Right lobe of liver (tissue), 6 donors: ENCODE measurements at places on chromosomes 16 and 17. TPM values are rescaled to one million over a fixed set of nuclear protein-coding genes. Genes with fewer than 3 reads are reported as not detected.
A peak's percentile ranks its signal among the peaks of the same experiment; 100 is the strongest.

The KLHL11 gene
- 4.4 TPM for total RNA-seq

The SMIM36 gene
- not detected for total RNA-seq

The RPGRIP1L gene
- 0.95 TPM for total RNA-seq

The PFAS gene
- total RNA-seq, result 15.4 TPM

The IL21R gene
- total RNA-seq, result 0.24 TPM

The CMC2 gene
- total RNA-seq, result 46.6 TPM

The SLC46A1 gene
- 34.1 TPM for total RNA-seq

GRCh38 chr17:21041741-21042457 is 912 bp downstream of the USP22 start:
- peak; percentile 90 for DNase-seq

DNA sequence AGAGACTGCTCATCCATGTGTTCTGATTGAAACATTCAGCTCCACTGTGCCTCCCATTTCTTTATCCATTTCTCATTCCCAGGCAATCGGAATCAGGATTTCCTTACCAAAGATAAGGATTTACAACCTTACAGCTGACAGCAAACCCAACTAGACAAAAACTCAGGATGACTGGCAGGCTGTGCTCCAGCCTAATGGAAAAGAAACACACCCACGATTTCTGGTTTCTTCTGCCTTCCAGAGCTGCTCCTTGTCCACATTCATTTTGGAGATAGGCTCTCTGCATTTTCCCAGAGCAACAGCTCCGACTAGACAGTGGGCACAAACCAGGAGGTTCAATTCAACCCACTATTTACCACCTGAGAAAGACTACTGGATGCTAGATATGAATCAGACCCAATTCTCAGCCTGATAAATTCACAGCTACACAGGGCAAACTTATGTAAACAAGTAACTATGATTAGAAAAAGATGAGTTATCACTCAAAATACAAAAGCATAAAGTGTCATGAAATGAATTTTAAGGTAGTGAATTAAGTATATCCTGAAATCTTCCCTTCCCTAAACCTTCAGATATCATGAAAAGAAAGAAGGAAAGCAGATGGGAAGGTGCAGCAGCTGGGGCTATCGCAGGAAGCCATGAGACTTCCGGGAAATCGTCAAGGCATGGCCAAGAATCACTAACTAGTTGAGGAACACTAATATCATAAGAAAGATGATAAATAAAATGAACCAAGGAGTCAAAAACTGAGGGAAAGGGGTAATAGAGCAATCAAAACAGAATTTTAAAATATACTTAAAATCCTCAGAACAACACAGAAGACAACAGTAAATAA is 44.8 kb upstream of the CLEC18B start:
- no peak for DNase-seq

DNA sequence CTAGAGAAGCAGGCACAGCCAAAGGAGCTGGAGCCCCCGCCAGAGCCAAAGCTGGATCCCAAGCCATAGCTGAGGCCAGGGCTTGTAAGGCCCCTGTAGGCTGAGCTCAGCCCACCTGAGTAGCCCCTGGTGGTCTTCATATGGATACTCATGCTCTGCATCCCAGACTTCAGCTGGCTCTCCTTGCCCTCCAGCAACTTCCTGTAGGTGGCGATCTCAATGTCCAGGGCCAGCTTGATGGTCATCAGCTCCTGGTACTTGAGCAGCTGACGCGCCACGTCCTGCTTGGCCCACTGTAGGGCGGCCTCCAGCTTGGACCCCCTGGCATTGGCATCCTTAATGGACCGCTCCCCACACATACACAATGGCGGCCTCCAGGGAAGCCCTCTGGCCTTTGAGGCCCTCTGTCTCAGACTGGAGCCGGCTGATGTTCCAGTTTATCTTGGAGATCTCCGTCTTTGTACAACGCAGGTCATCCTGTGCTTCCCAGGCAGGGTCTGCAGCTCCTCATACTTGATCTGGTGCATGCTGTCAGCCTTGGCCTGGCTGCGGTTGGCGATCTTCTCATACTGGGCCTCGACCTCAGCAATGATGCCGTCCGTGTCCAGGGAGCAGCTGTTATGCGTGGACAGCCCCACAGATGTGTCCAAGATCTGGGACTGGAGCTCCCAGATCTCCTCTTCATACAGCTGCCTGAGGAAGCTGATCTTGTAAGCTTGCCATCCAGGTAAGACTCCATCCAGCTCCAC is 28.9 kb downstream of the IKZF3 start:
- no peak for DNase-seq

GRCh38 chr16:65579050-65579449 is 457.2 kb upstream of the CDH11 start:
- DNase-seq, result no peak

GRCh38 chr16:10654592-10655414 is 39.9 kb downstream of the TEKT5 start:
- DNase-seq, result no peak

DNA sequence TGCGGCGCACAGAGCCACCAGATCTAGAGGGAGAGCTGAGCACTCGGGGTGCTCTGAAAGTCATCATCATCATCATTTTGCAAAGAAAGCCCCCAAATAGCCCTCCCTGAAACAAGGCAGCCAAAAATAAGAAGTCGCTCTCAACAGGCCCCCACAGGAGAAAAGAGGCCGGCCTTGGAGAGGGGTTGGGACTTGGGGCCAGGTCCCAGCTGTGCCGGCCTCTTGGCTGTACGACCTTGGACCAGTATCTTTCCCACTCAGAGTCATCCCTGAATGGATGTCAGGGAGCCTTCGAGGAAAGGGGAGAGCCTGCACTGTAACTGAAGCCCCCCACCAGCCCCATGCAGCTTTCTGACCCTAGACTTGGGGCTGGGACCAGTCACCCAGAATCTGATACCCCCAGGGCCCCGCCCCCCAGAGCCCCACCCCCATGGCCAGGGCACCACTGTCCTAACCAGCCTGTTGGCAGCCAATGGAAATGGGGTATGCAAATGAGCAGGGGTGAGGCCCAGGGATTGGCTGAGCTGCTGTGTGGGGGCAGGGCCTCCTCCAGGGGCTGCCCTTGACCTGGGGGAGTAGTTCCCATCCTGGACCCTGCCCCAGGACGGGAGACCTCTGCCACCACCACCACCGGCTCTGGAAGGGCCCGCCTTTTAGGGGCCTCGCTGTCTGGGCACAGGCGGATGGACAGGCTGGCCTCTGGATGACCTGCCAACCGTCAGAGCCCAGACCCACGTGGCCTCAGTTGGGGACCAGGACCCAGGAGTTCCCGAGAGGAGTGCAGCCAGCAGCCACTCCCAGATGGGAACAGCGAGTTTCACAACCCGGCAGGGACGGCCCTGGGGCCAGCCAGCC is 15.4 kb downstream of the ZFPM1 start:
- peak; percentile 75 for DNase-seq

DNA sequence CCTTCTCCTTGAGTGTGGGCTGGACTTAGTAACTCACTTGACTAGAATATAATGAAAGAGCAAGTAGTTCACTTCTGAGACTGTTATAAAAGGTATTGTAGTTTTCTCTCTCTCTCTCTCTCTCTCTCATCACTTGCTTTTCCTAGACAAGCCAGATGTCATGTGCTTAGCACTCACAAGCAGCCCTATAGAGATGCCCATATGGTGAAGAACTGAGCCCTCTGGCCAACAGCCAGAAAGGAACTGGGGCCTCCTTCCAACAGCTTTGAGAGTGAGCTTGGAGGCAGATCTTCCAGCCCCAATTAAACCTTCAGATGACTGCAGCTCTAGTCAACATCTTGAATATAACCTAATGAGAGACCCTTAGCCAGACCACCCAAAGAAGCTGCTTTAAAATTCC is 440.5 kb downstream of the GRIN2A start:
- DNase-seq, result no peak

GRCh38 chr17:82018152-82018988 is 4.3 kb downstream of the CENPX start:
- no peak for DNase-seq

DNA sequence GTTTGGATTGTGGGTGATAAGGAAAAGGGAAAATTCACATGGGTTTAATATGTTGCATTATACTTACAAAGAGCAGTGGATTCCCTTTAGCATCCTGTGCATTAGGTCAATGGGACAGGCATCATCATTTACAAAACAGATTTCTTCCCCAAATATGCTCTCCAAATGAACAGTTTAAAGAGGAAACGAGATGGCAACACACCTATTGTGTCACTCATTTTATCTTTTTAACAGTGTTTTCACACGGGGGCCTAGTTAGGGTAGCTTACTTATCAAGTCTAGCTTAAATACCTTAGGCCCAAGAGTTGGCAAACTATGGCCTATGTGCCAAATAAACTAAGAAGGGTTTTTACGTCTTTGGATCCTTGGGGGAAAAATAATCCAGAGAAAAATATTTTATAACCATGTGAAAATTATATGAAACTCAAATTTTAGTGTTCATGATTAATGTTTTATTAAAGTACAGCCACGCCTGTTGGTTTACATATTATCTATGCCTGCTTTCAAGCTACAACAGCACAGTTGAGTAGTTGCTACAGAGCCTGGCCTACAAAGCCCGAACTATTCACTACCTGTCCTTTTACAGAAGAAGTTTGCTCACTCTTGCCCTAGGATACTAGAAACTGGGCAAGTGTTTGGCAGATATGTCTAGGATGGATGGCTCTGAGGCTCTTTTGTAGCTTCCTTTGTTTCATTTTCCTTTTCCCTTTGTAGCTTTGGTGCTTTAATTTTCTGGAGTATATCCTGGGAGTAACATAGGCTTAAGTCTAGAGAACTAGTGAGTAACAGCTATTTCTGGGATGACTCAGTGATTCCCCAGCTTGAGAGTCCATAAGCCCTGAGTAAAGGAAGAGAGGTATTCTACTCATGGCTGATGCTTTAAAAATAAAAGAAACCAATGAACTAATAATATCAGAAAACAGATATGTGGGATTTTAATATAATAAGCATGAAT is 12.4 kb downstream of the NUP93 start:
- no peak for DNase-seq

DNA sequence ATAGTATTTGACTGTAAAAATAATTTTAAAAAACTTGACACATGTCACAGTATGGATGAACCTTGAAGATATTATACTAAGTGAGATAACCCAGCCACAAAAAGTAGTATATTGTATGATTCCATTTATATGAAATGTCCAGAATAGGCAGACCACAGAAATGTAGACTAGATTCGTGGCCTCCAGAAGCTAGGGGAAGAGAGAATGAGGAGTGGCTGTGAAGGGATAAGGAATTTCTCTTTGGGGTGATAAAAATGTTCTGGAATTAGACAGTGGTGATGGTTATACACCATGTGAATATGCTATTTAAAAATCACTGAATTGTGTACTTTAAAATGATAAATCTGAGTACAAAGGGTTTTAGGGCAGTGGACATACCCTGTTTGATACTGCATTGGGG is 253.1 kb upstream of the DYNLRB2 start:
- DNase-seq, result no peak

GRCh38 chr16:66541388-66542355 is 8.2 kb downstream of the TK2 start:
- no peak for DNase-seq

GRCh38 chr16:78608305-78608776 is 508.9 kb downstream of the WWOX start:
- no peak for DNase-seq

- no peak for DNase-seq
Observed at GRCh38 chr17:9406046-9406606, 169.5 kb downstream of the STX8 start.
